Naive thymus-derived CD4-positive, alpha-beta T cell (primary cell): ENCODE measurements at places on chromosomes 4 and X. TPM values are rescaled to one million over a fixed set of nuclear protein-coding genes. Genes with fewer than 3 reads are reported as not detected.

Gene TAF7L
- total RNA-seq = not detected

Gene FGG
- total RNA-seq = not detected

DNA sequence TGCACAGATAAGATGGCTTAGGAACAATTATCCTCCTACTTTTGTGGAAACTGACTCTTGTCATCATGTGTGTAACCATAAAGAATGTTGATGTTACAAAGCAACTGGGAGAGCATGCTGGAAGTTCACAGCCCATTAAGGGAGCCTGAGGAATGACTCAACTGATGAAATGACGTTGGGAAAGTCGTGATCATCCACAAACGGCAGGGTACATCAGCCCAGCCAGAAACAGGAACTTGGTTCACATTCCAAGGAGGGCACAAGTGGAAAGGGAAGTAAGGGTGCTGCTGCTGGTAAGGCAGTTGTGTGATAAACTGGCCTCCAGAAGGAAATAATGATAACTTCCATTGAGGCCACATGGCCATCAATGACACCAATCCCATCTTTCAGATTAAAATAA is 6.7 kb downstream of the TEC start:
- DNase-seq = no peak

GRCh38 chr4:177802661-177803060 is 360.4 kb upstream of the AGA start:
- no peak for DNase-seq

DNA sequence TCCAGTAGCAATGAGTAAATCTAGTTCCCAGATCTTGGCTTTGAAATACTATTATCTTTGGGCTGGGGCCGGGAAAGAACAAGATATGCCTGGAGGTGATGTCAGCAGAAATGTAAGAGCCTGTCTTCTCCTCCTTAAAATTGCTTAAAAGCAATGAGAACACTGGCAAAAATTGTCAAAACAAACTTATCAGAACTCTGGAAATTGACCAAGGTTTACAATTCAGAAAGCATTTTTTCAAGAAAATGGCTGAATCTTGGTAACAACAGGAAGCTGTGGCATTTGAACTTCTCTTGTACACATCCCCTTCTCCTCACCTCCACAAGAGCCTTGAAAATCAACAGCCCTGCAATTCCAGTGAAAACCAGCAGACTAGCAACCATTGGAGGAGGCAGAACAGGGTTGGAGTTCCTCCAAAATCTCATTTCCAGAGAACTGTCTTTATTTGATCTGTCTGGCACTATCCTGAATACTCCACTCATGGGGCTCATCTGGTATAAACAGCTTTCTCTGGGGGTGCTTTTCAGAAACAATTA is 13.5 kb downstream of the TIMP1 start:
- no peak for DNase-seq

DNA sequence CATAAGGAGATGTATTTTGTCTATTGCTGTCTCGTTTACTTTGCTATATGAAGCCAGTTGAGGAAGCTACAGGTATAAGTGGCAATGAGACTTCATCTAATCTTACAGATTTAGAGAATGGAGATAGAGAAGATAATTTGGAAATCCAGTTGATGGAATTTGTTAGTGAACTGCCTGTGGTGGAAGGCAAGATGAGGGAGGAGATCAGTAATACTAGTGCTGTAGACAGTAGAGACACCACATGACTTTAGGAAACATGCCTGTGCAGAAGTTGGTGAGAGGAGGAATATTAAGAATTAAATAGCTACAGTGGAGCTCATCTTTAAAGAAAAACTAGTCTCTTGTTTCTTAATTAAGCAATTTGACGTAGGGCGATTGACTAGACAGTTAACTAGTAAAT is 51.3 kb downstream of the RBPJ start:
- no peak for DNase-seq

- DNase-seq = no peak
These were observed 15.2 kb upstream of the ANXA10 start for GRCh38 chr4:168076989-168077725.
